ENCODE measurements at places on chromosomes 7 and 10.

GRCh38 chr7:157654350-157654749 is 317.5 kb downstream of the DNAJB6 start:
- no peak for DNase-seq

- no peak for DNase-seq
Measured at GRCh38 chr7:6558837-6559236, 7.6 kb upstream of the GRID2IP start.

DNA sequence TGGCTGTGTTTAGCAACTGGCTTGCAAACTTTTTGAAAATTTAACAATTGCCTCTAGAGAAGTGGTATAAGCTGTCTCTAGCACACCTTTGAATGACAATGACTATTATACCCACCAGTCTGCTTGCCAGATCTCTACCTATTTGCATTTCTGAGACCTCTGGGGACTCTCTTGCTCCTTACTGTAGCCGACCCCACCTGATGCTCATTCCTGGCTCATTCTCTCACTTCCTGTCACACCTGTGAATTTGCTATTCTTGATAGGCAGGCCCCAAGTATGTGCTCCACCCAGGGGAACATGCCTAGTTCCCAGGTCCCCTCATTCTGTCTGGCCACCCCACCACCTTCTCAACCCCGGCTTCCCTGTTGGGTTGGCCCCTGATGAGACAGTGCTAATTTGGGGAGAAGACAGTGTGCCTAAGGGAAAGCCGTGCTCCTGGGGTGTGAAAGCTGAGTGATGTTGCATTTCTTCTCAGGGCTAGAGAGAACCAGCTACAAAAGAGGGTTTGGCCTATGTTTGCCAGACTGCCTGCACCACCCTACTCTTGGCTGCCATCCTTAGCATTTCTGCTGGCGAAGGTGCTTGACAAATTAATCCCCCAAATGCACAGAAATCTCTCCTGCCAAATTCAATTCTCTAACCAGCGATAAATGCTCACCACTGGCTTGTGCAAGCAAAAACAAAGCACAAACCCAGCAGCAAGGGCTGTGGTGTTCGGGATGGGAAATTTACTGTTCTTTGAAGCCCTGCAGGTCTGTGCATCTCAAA is 138.2 kb downstream of the RPS24 start:
- DNase-seq: peak; percentile 65

DNA sequence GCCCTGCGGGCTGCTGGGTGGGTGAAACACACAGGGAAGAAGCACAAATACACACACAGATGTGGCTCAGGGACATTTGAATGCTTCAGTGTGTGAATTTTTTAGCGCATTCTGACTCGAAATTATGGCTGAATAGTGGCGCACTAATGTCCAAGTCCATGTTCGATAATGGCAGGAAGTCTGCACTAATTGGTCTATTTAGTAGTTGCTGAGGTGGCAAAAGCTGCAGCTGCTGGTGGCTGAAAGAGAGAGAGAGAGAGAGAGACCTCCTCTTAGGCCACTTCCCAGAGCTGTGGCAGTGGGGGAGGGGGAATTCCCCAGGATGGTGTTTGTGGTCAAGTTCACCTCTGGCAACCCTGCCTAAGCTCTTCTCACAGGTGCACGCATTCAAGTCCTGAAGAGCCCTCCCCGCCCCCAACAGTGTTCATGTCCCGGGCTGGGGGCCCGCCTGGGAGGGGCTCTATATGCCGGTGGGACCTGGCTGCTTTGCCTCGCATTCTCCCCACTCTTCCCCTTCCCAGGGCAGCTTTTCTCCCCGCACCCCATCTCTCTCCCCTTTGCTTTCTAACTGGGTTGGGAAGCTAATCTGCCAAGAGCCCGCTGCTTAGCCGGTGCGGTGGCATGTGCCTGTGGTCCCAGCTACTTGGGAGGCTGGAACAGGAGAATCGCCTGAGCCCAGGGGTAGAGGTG is 6.0 kb upstream of the MNX1 start:
- DNase-seq: peak; percentile 36

DNA sequence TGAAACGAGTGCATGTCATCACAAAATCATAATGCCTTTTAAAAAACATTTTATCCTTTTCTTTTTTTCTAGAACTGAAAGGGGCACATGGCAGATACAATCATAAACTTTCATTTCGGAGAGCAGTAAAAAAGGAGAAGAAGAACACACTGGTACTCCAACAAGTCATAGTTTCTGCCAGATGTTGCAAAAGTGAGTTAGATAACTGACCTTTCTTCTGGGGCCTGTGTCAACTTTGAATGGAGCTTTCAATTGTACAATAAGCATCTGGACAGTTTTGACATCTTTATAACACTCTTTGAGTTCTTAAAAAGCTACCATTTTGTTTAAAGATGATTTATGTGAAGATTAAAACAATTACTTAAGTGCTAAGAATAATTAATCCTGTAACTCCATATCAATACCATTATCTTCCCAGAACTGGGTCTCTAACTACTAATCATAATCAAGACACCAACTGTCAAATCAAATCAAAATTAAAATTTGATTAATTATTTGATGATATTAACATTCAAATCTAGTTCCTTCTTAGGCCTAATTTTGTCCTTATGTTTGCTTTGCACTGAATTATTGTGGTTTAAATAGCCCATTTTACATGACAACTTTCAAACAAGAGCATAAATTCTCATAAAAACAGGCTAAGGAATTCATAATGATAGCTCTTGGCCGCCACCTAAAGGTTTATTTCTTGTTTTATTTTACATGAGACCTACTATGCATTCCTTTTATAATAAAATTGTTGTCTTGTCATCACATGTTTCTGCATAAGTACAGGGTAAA is 19.5 kb upstream of the ITGB8 start:
- no peak for DNase-seq

GRCh38 chr10:93766918-93767317 is 9.2 kb downstream of the LGI1 start:
- peak; percentile 79 for DNase-seq

DNA sequence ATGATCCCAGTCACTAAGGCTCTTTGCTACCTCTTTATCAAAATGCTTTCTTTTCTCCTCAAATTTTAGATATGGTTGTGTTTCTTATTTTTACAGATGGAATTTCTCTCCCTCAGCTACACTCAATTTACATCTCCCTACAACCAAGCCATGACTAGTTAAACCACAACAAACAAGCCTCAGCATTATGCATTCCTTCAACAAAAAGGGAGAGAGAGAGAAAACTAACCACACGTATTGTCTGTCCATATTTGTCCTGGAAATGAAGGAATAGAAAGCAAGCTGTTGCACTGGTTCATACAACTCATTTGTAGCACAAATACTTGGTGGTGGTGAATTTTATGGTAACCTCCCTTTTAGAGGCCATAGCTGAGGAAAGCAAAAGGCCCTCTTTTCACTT is 286.4 kb downstream of the AHR start:
- DNase-seq: no peak

GRCh38 chr7:115631782-115632181 is 398.8 kb downstream of the TFEC start:
- DNase-seq: no peak

DNA sequence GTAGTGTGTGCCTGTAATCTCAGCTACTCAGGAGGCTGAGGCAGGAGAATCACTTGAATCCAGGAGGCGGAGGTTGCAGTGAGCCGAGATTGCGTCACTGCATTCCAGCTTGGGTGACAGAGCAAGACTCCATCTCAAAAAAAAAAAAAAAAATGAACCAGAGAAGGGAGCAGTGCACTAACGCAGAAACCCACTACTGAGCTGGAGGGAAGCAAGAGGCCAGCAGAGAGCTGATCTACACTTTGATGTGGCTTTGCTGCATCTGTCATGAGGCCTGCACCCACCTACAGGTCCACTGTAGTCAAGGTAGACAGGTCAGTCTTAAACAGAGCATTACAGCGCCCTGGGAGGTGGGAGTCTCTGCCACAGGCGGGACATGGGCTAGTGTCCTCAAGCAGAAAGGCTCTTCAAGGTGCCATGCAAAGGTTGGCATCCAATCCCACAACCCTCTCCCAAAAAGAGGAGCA is 30.0 kb downstream of the MAT1A start:
- DNase-seq: no peak

GRCh38 chr7:982511-983003 is 424 bp upstream of the CYP2W1 start:
- DNase-seq: no peak

- peak; percentile 94 for DNase-seq
Measured at GRCh38 chr10:79274279-79275104, 72.8 kb upstream of the PPIF start.

- no peak for DNase-seq
Measured at GRCh38 chr7:92880212-92881090, 44.1 kb upstream of the CDK6 start.

DNA sequence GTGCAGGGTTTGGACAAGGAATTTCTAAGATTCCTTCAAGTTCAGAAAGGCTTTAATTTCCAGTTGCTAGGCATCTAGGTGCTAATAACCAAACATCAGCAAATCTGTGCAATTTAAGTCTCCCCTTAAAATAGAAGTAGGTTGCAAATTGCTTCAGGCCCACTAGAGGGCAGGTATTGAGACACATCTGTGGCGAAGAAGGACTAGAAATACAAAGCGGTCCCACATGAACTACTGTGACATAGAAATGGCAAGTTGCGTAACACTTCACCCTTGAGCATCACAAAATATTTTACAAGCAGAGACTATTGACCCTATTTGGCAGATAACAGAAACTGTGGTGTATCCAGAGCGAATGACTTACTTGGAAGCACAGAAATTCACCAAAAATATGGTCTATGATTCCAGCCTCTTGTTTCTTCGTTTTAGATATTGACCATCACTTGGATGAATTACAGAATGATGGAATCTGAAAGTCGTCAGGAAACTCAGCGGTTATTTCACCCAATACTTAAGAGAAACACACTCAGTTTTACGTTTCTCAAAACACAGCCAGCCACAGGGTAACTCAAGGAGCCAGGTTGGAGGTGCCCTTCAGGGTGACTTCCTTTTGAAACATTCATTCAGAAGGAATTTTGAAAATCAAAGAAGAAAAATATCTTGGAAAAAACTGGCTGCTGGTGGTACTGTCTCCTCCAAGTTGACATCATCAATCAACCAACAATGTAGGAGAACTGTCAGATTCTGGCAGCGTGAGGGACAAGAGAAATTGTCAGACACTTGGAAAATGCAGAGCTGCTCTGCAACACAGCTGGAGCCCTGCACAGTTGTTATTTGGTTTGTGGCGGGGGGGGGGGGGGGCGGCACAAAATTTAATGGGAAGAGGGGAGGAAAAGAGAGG is 256.3 kb upstream of the MINDY3 start:
- DNase-seq: no peak

DNA sequence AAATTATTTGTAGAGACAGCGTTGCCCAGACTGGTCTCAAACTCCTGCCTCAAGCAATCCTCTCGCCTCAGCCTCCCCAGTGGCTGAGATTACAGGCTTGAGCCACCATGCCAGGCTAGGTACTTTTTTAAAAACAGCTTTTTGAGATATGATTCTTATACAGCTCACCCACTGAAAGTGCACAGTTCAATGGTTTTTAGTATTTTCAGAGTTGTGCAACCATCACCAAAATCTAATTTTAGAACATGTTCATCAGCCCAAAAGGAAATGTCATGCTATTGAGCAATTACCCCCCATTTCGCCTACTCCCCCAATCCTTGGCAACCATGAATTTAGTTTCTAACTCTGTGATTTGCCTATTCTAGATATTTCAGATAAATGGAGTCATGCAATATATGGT is 73.7 kb downstream of the EVX1 start:
- no peak for DNase-seq

DNA sequence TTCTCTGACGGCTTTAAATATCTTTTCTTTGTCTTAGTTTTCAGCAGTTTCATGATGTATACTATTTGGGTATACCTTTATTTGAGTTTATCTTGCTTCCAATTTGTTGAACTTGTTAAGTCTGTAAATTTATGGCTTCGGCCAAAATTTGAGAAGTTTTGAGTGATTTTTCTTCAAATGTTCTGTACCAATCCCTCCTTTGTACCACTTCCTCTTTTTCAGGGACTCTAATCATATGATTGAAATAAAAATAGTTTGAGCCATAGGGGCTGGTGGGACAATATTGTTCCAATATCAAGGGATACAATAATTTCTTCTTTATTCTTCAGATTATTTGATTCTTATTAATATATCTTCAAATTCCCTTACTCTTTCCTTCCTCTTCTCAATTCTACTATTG is 43.1 kb upstream of the CTTNBP2 start:
- DNase-seq: no peak

GRCh38 chr7:140403878-140404564 is at the start of gene RAB19:
Gene RAB19, plus strand, starts transcription at chr7:140404058. Its CDS starts 3,589 bp downstream, at chr7:140407647.
- DNase-seq: no peak

- DNase-seq: peak; percentile 93
Measured at GRCh38 chr7:142854372-142855113, at the start of gene EPHB6. Gene EPHB6, plus strand, starts transcription at chr7:142855076. Its CDS starts 8,152 bp downstream, at chr7:142863228.

- DNase-seq: no peak
Measured at GRCh38 chr10:70222340-70222794, 10.9 kb downstream of the PPA1 start.
